Stimulated activated CD8-positive, alpha-beta memory T cell treated with anti-CD3 and anti-CD28 coated beads, Interleukin-2, amount 100 ng/mL, for 1 hour (primary cell): ENCODE measurements at places on chromosomes 4 and X.

GRCh38 chrX:9635368-9635767 lies 130.3 kb downstream of the GPR143 start:
- no peak for DNase-seq

DNA sequence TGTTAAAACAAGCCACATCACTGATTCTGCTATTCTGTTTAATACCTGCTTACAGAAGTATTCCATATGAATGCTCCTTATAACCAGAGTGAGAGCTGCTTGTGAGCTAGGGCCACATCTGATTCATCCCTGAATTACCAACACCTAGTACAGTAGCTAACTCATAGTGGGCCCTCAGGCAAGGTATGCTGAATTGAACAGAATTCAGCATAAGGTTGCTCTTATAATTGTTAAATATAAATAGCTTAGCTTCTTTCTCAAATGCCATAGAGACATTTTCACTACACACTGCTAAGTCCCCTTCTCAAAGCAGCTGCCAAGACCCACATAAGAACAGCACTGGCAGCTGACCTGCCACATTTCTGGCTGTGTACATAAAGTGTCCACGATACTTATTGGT lies 27.0 kb upstream of the MCF2 start:
- DNase-seq = no peak

GRCh38 chr4:10095296-10095991 lies 21.2 kb downstream of the WDR1 start:
- no peak for DNase-seq

DNA sequence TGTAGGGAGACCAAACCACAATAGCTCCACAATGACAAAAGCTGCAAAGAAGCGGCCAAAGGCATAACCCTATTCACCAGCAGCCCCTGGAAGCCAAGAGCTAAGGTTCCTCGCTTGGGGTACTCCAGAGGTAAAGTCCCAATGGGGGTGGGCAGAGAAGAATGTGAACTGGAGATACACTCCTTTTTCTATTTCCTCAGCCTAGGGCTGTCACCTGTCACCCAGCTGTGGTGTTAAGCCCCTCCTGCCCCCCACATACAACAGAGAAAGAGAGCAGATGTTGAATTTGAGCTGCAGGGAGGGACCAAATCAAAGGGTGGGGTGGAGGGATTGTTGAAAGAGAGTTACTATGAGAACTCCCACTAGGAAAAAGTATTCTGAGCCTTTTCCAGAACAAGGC lies 26.1 kb downstream of the AMOT start:
- DNase-seq = no peak

- no peak for DNase-seq
Observed at GRCh38 chrX:39174772-39175417, 373.6 kb downstream of the MID1IP1 start.

GRCh38 chr4:162350331-162350730 lies 186.5 kb upstream of the FSTL5 start:
- no peak for DNase-seq

DNA sequence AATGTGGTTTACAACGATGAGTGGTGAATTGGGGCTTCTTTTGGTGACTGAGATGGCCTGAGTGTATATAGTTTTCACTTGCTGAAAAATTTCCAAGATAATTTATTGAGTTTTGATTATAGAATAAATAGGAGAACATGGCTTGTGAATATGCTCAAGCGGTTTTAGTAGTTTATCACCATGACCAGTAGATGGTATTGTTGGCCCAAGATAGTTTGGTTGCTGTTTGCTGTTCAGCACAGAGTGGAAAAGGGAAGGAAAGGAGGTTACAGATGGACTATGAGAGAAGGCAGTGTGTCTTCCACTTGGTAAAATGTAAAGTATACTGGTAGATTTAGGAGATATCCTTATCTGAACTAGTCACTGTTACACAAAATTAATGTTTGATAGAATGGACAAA lies 55.8 kb upstream of the POU4F2 start:
- DNase-seq = no peak

DNA sequence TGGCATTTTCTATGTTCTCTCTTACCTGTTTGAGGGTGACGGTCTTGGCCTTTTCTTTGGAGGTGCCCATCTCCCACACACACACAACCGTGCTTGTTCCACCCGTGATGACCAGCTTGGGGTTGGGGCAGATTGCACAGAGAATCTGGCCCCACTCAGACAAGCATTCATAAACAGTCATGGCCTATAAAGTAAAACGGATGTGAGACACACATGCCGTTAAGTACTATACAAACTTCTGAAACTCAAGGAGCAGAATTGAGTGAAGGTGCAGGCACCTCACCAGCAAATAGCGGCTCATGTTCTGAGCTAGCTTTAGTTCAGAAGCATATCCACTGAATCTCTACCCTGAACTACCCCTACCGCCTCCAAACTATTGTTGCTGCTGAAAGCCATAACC lies 107.6 kb downstream of the CDS1 start:
- DNase-seq = no peak

DNA sequence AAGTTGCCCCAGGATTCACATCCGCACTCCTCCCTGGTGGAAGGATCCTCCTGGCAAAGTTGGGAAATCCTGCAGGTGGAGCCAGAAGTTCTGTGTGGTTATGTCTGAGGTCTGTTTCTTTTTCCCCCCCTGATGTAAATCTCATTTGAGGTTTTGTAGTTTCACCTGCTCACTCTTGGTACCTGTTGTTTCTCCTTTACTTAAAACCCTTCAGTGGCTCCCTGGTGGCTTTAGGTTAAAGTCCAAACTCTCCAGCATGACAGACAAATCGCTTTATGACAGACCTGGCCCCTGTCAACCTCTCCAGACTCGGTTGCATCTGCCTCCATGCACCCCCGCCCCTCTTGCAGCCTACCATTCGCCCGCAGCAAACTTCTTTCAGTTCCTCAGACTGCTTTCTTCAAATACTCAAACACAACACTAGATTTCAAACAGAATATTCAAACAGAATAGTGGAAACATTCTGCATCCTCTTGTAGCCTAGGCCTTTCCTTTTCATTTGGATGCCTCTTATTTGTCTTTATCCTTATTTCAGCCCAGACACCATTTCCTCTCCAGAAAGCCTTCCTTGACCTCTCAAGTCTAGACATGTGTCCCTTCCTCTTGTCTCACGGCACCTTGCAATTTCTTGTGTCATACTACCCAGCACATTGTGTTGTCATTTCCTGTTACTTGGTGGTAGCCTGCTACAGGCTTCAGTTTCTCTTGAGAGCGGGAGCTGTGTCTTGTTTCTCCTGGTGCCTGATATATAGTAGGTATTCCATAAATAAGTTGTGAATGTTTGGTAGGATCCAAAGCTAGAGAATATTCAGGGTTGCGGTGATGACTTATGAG lies 24.8 kb downstream of the IL13RA1 start:
- DNase-seq = no peak

DNA sequence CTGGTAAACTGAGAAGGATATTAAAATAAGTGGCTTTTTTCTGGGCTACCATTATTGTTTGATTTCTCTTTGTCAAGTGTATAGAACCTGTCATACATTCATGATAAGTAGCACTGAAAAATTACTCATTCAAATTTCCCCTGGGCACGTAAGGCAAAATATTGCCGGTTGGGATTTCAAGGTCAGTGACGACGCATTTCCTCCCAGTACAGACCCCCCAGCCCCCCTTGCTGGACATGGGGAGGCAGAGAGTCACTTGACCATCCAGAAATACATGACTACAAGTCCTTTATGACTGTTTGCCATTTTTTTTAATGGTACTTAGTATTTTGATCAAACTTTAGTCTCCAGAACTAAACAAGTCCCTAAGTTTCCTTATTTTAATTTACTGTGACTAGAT lies 6.8 kb upstream of the MND1 start:
- no peak for DNase-seq

GRCh38 chr4:8286719-8287342 lies 17.3 kb downstream of the HTRA3 start:
- no peak for DNase-seq

DNA sequence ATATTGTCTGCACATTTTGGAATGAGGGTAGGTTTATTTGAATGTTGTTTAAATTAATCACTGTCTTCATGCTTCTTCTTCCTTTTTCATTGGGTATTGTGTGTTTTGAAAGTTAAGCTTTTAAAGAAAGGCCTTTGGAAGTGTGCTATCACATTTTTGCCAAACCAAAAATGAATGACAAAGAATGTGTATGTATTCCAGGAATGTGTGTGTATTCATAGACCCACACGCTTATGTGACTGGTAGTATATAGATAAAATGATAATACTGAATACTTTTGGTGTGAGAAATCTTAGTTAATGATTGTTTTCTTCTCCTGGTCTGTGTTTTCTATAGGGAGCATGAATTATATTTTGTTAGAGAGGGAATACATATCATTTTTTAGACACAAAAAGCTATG lies 404.4 kb downstream of the TLL1 start:
- no peak for DNase-seq

DNA sequence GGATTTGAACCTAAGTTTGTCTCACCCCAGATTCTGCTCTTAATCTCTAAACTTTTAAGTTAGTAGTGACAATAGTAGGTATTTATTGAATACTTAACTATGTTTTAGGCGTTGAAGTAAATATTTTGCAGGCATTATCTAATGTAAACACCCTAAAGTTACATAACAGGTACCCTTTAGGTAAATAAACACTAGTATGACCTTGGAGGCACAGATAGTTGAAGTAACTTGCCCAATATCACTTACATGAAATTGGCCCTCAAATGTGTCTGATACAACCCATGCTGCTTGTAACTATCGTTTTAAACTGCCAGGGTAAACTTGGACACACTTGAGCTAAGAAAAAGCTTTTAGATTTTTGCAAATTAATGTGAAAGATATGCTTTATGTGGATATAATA lies 3.0 kb downstream of the HPRT1 start:
- DNase-seq = no peak
